Left renal cortex interstitium (tissue), 4 donors: ENCODE measurements at places on chromosomes 12 and 14. TPM values are rescaled to one million over a fixed set of nuclear protein-coding genes. Genes with fewer than 3 reads are reported as not detected.

- no peak for DNase-seq
Observed at GRCh38 chr12:8513256-8513655, at the start of gene CLEC4D. CLEC4D (plus strand) TSS chr12:8513503; CDS start chr12:8513733, 230 bp downstream.

DNA sequence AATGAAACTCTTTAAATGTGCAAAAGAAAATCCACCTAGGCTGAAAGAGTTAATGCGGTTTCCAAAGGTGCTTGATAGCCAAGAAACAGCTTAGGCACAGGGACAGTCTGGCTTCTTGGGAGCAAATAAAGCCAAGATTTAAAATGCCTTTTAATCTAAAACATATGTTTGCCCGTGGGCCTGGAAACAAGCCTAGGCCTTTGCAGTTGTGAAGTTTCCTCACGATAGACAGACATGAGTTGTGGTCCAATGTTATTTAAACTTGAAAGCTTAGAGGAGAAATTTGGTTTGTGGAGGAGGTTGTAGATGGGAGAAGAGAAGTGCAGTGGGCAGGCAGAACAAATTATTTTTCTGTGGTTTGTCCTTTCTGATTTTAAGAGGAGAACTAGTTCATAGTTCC, 29.8 kb downstream of the PROX2 start:
- DNase-seq: no peak

GRCh38 chr14:103594265-103594664, 31.5 kb downstream of the COA8 start:
- no peak for DNase-seq

DNA sequence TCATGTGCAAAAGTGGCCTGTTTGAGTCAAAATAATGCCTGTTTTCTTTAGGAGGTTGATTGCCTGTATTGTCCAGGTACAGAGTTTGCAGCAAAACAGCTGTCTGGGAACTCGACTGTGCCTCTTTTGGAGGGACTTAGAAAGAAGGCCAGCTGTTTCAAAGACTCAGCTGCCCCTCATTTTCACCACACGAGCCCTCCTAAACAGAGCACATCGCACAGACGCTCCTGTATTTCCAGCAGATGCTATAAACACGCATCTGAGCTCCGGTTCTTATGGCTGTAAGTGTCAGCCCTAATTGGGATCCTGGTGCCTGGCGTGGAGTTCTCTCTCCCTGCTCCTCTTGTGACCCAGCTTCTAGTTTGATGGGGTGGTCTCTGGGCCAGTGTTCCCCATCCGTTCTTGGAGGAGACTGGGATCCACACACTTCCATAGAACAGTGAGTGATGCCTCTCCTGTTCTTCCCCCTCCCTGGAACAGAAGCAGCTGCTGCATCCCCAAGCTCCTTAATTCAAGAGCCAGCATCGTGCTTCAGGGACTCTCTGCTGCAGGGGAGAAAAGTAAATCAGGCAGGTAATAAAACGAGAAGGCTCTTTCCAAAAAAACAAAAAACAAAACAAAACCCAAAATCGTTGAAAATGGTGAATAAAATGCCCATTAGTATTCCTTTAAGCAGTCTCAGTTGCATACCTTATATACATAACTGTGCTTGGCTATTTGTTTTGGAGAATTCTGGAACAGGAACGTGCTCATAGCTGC, 269.0 kb downstream of the SLC15A4 start:
- no peak for DNase-seq

GRCh38 chr12:67045650-67046049, 223.5 kb upstream of the CAND1 start:
- DNase-seq: no peak

DNA sequence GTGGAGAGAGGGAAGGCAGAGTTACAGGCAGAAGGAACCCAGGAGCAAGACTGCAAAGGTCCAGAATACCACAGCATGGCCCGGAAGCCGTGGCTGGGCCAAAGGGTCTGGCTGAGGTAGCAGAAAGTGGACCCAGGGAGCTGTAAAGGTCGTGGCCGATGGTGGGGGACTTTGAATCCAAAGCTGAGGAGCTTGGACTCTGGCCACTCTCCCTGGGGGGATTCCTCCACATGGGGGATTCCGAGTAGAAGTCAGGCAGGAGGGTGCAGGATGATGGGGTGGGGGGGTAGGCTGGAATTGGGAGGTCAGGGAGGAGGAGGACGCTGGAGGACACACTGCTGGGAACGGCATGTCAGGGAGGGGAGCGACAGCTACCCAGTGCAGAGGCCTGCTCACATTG, 125.2 kb downstream of the GCH1 start:
- DNase-seq: no peak

GRCh38 chr12:67111182-67111581, 158.0 kb upstream of the CAND1 start:
- no peak for DNase-seq

DNA sequence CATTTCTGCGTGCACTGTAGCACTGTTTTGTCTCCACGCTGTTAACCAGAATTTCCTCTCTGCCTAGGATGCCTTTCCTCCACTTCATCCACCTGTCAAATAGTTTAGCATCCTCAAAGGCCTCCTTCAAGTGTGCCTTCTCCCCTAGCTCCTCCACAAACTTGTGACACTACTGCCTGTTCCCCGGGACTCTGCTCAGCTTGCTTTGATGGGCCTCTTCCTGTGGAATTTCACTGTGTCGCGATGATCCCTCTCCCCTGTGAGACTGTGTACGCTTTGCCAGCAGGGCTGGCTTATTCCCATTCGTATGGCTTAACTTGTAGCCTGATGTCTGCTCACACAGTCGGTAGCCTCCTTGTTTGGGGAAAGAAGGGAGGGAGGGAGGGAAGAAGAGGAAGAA, 426.8 kb downstream of the VRK1 start:
- no peak for DNase-seq

DNA sequence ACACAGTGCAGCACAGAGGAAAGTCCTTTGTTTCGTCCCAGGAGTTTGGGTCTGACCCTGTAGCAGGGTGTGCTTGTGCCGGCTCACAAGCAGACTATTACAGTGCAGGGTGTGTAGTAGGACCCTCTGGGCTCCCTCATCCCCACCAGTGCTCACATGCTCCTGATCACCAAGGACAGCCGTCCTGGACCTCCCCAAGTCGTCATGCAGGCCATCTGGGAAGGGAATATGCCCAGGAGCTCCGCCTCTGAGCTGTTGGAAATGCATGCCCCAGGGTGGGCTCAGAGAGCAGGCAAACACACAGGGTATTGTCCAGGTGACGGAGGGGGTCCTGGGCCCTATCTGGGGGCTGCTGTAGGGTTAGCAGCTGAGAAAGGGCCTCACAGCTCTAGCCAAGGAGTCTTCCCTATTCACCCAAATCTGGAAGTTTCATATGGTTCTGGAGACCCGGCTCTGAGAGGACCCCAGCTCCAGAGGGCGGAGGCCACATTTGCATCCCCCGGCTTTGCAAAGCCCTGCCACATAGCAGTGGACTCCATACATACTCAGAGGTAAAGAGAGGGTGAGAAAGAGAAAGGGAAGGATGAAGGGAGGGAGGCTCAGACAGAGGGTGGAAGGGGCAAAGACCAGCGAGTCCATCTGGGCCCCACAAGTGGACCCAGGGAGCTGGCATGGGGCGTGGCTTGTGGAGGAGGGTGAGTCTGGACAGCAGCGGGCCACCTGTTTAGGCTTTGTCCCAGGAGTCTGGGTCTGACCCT, 53.5 kb upstream of the PPP2R5C start:
- DNase-seq: no peak

- DNase-seq: no peak
Observed at GRCh38 chr14:103103461-103104388, 9.2 kb downstream of the EXOC3L4 start.

- no peak for DNase-seq
Observed at GRCh38 chr14:99995700-99996356, 69.4 kb upstream of the EVL start.

DNA sequence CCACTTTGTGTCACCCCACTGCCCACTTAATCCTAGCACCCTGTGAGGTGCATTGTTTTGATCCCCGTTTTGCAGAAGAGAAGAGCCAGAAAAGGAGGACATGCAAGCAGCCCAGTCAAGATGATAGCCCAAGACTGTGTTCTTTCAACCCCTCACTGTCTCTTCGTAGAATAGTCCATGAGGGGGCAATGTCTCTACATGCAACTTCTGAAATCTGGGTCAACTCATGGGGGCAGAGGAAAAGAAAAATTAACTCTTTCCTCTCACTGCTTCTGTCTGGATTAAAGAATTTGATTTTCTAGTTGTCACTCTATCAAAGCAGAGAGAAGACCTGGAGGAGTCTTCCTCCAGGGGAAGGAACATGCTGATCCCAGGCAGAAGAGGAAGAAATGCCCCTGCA, 229.6 kb upstream of the NOS1 start:
- DNase-seq: no peak

- no peak for DNase-seq
Observed at GRCh38 chr14:71891970-71892369, 40.3 kb upstream of the RGS6 start.

- no peak for DNase-seq
Observed at GRCh38 chr12:24491968-24492367, 456.9 kb downstream of the BCAT1 start.

Gene CEBPE
- polyA plus RNA-seq: 0.14 TPM

Gene FOXG1
- 0.04 TPM for polyA plus RNA-seq

Gene KCNJ8
- polyA plus RNA-seq: 22.2 TPM

Gene FAM216A
- polyA plus RNA-seq: 19.9 TPM

Gene OR6C2
- not detected for polyA plus RNA-seq

Gene CNTN1
- 34.8 TPM for polyA plus RNA-seq

Gene CAPS2
- polyA plus RNA-seq: 8.3 TPM
